ENCODE measurements at places on chromosomes 2 and 18.

GRCh38 chr18:12820506-12820905 is 63.5 kb downstream of the PTPN2 start:
- no peak for DNase-seq

- DNase-seq = no peak
Observed at GRCh38 chr2:55452879-55453278, 33.2 kb upstream of the CCDC88A start.

DNA sequence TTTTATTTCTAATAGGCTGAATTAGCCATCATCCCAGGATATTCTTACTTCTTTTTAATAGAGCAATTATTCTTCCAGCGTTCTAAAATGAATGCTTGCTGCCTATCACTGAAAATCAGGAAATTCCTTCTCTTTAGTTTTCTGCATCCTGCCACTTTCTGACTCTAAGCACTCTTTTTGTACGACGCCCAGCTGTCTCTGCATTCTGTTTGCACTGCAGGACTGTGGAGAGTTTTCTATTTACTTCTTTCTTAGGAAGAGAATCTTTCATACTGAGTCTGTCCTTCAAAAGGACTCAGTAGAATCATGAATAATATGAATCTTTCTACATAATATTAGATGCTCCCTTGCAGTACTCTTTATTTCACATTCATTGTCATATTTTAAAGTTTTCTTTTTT is 360.4 kb upstream of the DSEL start:
- DNase-seq = no peak

DNA sequence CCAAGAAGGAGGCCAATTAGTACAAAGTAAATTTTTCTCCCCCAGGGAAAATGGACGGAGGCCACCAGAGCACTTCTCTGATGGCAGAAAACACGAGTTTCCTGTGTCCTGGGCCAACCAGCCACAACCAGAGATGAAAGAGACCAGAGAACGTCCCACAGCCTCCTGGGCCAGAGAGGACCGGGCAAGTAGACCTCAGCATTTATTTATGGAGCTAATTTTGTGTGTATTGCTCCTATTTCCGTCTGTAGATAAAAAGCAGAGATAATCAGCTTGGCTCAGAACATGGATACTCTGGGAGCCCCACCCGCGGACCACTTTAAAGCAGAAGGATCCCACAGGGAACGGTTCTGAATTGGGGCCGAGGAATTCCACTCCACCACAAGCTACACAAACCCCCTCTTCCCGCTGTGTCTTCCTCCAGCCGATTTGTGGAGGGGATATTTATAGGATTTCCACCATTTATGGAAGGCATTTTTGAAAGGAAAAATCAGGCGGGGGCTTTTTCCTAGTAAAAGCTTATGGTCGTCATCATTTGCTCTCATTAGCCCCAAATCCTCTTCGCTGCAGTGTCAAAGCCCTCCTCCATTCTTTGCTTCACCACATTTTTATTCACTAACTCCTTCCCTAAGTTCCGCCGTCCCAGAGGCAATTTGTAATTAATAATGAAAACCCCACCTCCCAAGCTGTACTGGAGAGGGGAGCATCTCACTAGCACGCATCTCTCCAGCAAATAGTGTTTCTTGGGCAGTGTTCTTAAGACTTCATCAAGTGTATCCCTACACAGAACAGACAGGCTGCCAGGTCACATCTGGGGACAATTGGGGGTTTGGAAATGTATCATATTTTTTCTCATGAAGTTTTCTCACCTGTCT is 43.7 kb upstream of the TWIST2 start:
- DNase-seq = no peak

DNA sequence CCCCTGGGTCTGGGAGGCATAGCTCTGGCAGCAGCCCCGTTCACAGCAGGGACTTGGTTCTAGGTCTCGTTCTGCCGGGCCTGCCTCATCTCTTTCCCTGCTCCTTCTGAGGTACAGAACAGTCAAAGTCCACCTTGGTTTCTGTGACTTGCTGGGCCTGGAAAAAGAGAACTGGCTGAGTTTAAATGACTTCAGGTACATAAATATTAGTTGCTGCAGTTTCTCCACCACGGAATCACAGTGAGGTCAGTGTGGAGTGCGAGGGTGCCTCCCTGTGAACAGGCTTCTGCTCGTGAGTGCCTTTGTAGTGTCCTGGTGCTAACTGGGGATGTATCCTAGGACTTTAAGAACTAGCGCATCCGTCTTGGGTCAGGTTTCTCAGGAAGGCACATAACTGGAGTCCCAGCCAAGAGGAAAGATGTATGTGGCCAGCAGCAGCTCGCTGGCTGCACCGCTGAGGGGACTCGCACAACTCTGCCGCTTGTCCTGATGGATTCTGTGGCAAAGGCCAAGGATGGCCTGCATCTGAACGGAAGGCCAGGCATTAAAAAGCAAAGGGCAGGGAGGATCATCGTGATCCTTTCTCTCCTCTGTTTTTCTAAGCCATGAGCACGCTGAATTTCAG is 188.6 kb downstream of the SH3RF3 start:
- peak; percentile 31 for DNase-seq

- no peak for DNase-seq
Observed at GRCh38 chr2:30248791-30249190, 17.5 kb downstream of the LBH start.

- no peak for DNase-seq
Observed at GRCh38 chr2:31079665-31080064, 58.6 kb downstream of the GALNT14 start.

DNA sequence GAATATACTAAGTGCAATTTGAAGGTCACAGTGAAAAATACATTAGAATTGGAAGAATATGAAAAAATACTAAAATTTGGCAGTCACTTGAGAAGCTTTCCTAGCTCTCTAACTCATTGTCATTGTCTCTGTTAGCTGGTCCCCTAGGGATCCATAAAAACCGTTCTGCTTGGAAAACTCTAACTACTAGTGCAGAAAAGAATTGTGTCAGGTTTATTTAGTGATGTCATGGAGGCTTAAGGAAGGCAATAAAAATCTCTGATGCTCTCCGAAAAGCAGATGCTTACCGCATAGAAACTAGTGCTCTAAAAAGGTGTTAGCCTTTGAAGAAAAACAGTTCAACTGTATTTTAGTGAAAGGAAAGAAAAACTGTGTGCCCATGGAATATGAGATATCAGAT is 150.1 kb upstream of the DLGAP1 start:
- no peak for DNase-seq

GRCh38 chr18:47908592-47908991 is 21.9 kb downstream of the SMAD2 start:
- DNase-seq = no peak

DNA sequence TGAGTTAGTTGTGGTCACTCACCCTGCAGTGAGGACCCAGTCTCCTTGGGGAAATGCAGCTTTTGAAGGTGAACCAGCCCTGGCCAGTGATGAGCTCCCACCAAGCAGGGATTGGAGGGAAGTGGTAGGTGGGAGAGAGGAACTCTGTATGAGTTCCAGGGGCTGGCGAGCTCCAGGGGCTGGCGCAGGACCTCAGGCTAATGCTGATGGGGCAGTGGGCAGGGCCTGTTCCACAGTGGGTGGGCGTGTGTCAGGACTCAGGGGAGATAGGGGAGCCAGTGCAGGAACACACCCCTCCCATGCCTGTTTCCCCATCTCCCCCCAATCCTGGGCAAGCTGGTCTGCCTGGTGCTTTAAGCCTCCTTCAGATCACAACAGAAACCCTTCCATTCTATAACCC is 208.4 kb downstream of the DYSF start:
- DNase-seq = no peak

GRCh38 chr18:28858248-28858647 is 681.3 kb upstream of the CDH2 start:
- DNase-seq = no peak

DNA sequence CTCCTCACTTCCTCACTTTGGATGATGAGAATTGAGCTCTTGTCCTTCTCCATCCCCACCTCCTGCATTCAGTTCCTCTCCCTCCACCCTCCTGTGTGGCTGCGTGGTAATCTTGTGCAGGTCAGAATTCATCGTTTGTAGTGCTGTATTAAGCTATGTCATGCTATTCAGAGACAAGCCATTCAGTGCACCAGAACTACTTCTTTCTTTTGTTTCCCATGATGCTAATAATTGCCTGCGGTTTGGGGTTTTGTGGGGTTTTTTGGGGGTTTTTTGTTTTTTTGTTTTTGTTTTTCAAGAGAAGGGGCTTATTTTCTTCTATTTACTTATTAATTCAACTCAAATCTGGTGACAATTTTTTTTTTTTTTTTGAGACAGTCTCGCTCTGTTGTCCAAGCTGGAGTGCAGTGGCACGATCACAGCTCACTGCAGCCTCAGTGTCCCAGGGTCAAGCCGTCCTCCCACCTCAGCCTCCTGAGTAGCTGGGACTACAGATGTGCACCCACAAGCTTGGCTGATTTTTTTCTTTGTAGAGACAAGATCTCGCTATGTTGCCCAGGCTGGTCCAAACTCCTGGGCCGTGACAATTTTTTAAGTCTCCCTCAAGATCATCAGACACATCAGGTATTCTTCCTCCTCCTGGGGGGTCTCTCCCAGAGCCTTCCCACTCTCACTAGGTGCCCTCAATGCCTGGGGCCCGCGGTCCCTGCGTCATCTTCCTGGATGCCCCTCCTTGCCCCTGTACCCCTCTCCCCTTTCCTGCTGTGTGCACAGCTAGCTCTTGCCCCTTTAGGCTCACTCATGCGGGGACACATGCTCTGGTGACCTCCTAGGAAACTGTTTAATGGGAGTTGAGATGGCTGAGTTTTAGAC is 37.8 kb downstream of the MAL start:
- no peak for DNase-seq

DNA sequence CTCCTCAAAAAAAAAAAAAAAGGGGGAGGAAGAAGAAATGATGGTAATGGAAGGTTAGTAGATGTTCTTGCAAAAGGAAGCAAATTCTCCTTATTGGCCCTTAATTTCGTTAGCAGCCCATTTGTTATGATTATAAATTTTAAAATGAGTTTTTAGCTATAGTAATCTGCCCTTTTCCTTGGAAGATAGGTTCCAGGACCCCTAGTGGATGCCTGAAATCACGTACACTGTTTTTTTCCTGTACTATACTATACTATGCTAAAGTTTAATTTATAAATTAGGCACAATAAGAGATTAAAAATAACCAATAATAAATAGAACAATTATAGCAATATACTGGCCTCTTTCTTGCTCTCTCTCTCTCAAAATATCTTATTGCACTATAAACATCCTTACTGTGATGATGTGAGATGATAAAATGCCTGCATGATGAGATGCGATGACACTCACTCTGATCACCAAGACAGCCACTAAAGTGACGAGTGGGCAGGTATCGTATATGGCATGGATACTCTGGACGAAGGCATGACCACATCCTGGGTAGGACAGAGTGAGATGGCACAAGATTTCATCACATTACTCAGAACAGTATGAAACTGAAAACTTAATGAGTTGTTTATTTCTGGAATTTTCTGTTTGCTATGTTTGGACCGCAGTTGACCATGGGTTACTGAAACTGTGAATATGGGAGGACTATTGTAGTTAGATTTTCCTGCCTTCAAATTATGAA is 87.2 kb downstream of the KCTD18 start:
- DNase-seq = no peak

GRCh38 chr2:56444339-56444738 is 260.5 kb downstream of the CCDC85A start:
- DNase-seq = no peak

GRCh38 chr2:167814881-167815718 is 432.3 kb downstream of the STK39 start:
- no peak for DNase-seq

DNA sequence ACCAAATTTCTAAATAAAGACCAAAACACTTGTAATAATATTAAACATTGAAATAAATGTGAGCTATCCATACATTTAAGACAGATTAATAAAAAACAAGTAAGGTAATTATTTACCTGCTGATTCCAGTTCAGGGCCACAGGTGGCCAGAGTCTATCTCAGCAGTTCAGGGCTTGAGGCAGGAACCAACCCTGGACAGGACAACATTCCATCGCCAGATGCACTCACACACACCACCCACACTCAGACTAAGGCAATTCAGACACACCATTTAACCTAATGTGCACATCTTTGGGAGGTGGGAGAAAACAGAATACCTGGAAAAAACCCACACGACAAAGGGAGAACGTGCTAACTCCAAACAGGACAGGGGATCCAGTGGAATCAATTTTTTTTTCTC is 14.1 kb upstream of the WDSUB1 start:
- DNase-seq = no peak

DNA sequence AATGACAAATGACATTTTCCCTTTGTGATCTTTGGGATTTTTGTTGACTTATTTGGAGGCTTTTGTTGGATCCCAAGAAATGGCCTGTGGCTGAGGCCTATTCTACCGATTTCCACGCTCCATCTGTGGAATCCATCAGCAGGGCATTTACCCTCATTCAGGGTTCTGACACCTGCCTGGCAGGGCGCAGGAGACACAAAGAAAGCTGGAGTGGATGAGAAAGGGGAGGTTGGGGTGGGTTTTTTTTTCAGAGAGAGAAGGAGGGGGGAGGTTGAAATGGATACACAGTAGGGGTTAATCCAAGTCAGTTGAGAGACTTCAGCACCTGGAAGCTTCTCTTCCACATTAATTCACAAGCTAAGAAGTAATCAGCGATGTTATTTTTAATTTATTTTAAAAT is 59.7 kb downstream of the PAX3 start:
- DNase-seq = no peak

DNA sequence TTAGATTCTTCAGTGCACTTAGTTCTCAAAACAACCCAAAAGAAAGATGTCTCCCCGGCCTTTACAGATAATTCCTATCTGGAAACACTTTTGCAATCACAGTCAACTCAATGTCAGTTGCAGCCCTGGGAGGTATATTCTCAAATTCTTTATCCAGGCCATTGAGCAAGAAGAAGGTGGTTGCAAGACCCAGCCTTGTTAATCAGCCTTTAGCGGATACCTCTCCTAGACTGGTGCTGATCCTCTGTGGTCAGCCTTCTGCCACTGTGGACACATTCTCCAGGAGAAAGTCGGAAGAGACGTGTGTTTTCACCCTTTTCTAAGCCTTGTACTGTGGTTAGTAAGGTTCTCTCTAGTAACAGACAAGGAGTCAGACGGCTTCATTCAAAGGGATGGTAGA is 7.8 kb upstream of the FZD7 start:
- DNase-seq = no peak

DNA sequence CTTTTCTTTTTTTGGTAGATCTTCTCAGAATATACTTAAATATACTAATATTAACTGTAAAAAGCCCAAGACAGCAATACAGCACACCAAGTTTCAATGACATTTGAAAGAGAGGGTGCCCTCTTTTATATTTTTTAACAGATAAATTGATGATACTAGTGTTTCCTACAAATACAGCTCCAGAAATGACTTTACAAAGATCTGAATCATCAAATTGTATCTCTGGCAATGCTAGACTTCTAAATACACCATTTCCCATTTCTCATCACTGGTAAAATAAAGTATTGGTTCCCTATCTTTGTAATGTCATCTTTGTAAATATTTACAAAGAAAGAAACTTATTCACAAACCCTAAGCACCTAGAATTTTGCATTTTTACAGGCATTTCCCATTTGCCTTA is 281.3 kb downstream of the EXOC6B start:
- no peak for DNase-seq

GRCh38 chr18:65487569-65487968 is 263.2 kb upstream of the CDH7 start:
- no peak for DNase-seq

- DNase-seq = no peak
Observed at GRCh38 chr2:227373389-227373788, 5.7 kb downstream of the TM4SF20 start.

All from astrocyte of the spinal cord (primary cell).